T-helper 2 cell treated with Interferon-gamma antibody and Interleukin-4, amounts not matched to agents 100 ng/mL and 5 ng/mL, for 36 hours (primary cell): ENCODE measurements at places on chromosomes 1 and 21. TPM values are rescaled to one million over a fixed set of nuclear protein-coding genes. Genes with fewer than 3 reads are reported as not detected.

The CEPT1 gene
- 34.9 and 38.6 TPM in 2 replicates for total RNA-seq

The NBPF15 gene
- total RNA-seq = 35.6 and 40.2 TPM in 2 replicates

The DCST1 gene
- not detected in 2 replicates for total RNA-seq

The AZIN2 gene
- total RNA-seq = 5.1 and 7.3 TPM in 2 replicates

The ASPM gene
- 65.6 and 67.0 TPM in 2 replicates for total RNA-seq

The CCDC185 gene
- not detected in 2 replicates for total RNA-seq

The GNG4 gene
- total RNA-seq = 0.93 and 1.8 TPM in 2 replicates

The PLEKHN1 gene
- total RNA-seq = 1.6 and 2.2 TPM in 2 replicates

The PFKFB2 gene
- total RNA-seq = 1.2 and 1.6 TPM in 2 replicates

The TCEA3 gene
- total RNA-seq = 14.5 and 17.9 TPM in 2 replicates

The B3GALT5 gene
- total RNA-seq = not detected in 2 replicates
